ENCODE measurements at places on chromosomes 1 and 21. TPM values are rescaled to one million over a fixed set of nuclear protein-coding genes. Genes with fewer than 3 reads are reported as not detected.

Gene SKI
- total RNA-seq, result 48.9 TPM

Gene WLS
- total RNA-seq, result 54.3 TPM

Gene SPRR1B
- not detected for total RNA-seq

Gene GPA33
- total RNA-seq, result not detected

Gene LCE1B
- total RNA-seq, result not detected

Gene ARHGEF16
- total RNA-seq, result not detected

Gene SMCP
- total RNA-seq, result not detected

Gene S100B
- total RNA-seq, result 0.29 TPM

Gene TMEM69
- total RNA-seq, result 10.5 TPM

Gene CDCA8
- total RNA-seq, result 1.5 TPM

Gene HSD3B1
- total RNA-seq, result not detected

Measured in osteoblast (primary cell).